Testis (tissue), 5 donors: ENCODE measurements at places on chromosomes 3 and 15.

DNA sequence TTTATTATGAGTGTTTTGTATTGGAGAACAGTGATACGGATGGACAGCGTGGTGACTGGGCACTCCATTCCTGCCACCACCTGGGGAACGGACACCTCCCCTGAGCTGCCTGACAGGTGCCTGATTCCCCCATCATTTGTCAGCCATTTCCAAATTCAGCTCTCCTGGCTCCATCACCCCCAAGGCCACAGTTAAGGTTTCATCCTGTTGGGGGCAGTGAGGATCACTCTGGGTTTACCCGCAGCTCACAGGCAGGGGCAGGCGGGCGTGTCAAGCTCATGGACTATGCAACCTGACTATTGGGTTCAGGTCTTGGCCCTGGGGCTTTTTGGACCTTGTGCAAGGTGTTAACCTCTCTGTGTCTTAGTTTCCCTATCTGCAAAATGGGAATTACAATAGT lies 76.3 kb downstream of the RAB11A start:
- no peak for DNase-seq

DNA sequence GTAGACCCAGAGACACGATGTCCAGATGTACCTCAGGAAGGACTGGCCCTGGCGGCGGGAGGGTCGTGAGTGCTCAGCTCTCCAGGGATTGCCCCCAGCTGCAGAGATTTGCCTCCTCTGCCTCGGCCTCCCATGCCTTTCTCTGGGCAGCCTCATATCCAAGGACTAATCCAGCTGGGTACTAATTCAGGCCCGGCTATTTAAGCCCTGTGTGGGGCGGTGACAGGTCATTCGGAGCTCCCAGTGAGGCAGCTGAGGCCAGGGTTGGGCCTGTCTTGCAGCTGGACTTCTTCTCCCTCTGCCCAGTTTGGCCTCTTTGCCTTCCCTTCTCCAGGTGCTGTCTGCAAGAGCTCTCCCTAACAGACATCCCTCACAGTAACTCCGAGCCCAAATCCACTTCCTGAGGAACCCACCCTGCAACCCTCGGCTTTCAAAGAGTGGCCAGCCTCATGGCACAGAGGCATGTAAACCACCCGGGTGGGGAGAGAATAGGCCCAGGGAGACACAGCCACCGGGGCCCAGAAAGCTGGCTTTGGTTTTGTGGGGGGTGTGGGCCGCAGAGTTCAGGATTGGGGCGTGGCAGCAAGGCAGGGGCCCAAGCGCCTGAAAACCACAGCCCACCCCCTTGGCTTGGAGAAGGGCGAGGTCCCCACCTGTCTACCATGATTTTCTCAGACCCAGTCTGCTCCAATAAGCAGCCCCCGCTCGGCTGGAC lies 85.8 kb downstream of the PPCDC start:
- no peak for DNase-seq

DNA sequence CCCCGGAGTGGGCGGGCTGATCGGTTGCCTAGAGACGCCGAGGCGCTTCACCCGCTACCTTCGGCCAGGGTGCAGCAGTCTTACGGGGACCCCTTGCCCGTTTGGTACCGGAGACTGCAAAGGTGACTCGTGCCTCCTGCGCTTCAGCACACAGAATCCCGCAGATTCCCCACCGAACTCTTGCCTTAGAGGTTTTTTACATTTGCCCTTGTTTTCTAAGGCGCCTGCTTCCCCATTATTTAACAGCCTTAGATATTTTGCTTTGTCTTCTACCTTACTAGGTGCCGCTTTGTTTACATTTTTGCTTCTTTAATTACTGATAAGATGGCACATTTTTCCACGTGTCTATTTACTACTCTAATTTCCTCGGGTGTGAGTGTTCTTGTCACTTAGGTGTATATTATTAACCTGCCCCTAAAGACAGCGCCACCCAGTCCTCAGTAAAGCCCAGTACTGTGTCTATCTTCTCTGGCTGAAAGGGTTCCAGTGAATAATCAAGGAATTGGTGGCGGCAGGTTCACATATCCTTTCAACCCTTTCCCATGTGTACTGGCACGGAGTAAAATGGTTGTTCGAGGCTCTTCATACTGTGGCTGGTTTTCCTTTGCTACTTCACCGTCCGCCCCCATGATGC lies 573 bp upstream of the CEP152 start:
- DNase-seq = no peak

- DNase-seq = no peak
Measured at GRCh38 chr15:100350434-100351226, 8.9 kb upstream of the ADAMTS17 start.

DNA sequence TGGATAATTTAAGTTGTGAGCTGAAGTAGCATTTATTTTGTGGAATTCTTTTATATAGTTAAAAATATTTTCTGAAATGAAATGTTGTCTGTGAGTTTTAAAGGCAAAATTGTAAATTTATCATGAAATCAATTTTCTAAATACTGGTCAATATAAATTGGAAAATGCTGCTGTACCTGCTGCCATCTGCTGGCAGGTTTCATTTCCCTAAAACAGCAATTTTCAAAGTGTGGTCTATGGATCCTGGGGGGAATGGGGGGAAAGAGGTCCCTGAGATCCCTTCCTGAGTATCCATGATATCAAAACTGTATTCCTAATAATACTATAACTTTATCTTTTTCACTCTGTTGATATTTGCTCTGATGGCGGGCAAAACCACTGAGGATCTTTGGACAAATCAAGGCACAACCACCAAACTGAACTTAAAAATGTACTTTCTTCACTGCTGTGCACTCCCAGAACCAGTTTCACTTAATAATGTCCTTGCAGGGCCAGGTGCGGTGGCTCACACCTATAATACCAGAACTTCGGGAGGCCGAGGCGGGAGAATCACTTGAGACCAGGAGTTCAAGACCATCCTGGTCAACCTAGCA lies 17.2 kb upstream of the CCR4 start:
- peak; percentile 40 for DNase-seq

DNA sequence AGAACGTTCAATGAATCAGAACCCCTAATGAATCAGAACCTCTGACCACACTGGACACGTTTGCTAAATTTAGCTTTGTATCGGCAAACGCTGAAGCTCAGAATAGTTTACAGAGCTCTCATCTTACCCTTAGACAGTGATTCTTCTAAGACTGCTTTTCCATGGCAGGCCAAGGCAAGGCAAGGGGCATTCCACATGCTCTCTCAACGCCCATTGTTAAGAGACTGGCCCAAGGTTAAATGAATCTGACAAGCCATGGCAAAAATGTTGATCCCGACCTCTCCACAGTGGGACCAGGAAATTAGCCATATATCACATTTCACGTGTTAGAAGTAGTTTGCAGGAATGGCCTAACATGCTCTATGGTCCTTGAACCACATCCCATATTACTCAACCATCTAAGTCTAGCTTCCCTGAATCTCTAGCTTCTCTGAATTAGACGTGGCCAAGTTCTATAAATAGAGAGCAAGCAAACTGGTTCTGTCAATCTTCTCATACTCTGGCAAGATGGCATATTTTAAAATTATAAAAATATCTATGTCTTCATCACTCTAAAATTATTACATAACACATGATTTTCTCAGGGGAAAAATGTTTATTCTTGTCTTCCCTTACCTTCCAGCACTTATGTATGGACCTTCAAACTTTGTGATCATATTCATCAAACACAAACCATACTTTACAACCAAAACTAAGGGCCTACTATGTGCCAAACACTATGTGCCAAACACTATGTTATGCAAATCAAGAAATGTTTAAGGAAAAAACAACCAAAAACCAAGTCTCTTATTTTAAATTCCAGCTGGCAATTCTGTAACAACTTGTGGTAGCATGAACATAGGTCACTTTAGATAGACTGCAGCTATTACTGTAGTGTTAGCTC lies 54.3 kb downstream of the AAGAB start:
- DNase-seq = no peak

DNA sequence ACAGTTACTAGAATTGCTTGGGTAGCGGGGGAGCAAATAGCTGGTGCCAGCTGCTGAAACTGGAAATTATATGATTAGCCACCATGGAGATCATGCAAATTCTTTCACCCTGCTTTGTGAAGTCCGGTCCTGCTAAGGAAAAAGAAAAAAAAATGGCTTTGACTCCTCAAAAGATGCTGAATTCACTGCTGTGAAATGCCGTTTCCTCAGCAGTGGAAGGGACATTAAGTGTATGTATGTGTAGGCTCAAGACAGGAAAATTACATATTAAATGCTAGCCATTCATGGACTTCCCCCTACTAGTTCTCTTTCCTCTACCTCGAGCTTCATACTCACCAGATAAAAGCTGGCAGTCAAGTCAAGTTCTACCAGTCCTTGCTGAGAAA lies 81.9 kb upstream of the ZBED2 start:
- no peak for DNase-seq

DNA sequence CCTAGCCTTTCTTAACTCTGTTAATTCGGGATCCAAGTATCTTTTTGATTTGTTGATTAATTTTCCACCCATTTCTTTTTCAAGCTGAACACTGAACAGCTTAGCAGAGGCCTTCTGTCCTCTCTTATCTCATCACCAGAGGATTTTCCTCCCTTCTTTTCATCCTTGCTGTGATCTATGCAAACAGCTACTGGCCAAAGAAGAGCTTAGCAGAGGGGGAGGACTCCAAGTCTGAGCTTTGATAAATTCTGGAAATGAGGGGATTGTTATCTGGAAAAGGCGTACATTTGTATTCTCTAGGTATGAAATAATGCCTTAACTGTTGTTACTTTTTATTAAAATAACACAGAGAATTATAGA lies 13.4 kb downstream of the DZIP3 start:
- no peak for DNase-seq

DNA sequence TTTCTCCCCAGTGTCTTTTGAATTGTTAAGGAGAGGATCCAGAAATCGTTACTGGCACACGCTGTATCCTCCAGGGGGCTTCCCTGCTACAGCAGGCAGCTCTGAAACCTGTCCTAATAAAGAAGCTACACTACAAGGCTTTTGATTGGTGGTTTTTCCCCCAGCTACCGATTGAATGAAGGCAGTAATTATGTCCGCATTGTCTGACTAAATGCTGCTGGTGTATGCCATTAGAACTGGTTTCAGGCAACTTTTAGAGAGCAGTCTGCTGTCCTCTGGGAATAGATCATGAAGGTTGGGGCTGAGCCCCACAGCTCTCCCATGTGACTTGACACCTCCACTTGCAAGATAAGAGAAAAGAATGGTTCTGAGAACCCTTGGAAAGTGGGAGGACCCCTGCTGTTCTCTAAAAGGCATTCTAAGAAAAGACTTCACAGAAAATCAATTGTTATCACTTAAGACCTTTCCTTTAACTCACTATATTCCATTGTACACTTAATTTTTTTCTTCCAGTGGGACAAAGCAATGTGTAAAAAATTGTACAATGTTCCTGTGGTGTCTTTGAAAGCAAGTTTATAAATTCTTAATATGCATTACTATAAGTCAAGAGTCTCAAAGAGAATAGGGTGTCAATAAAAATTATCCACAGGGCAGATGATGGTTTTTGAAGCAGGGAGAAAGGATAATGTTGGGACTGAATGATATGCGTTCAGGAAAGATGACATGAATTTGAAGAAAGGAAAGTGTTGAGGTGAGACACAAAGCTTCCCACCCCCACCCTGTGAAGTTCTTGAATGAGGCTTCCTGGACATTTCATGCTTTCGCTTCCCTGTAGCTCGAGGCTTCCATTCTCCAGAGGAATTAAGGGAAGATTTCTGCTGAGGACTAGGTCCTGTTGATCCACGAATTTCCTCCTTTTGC lies 53.0 kb upstream of the DAZL start:
- DNase-seq = no peak

GRCh38 chr3:184676927-184677326 lies 34.9 kb downstream of the MAGEF1 start:
- no peak for DNase-seq

DNA sequence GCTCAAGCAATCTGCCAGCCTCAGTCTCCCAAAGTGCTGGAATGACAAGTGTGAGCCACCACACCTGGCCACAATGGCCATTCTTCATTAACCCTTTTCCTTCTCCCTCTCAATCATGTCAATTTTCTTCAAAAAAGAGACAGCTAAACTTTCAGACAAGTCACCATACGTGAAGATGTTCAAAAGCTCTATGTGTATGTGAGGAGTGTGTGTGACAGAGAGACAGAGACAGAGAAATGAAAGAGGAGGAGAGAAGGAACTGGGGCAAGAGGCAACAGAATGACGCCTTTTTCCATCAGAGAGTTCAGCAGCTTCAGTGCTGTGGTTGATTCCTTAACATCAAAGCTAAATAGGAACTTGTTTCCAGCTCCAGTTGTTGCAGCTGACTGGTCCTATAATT lies 27.4 kb downstream of the OSBPL10 start:
- DNase-seq = no peak

DNA sequence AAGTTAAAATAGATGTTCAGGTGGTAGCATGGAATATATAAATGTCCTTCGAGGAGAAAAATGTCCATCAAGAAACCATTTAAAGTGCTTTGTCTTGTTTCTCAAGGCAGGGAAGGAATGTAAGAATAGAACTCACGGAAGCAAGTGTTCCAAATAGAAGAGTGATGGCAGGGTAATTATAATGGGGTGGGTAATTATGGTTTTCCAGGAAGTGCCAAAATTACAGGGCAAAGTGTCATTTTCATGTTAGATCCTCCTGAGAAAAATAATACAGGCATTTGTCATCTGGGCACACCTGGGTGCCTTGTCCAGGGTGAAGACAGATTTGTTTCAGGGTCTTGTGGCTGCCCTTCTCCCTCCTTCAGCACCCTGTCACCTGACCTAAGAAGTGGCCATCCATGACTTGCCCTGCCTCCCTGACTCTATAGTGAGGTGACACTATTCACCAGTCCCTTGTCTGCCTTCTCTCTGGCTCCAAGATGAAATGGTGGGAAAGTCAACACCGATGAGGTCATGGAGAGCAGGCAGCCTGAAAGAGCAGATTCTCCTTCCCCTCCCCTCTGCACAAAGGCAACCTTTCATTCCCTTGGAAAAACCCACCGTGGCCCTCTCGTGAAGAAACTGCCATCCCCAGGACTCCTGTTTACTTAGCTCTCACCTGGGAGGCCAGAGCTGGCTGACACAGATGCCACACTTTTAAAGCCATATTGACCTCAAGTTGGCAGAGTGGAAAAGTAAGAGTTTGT lies 45.1 kb upstream of the AMOTL2 start:
- no peak for DNase-seq

- DNase-seq = no peak
Measured at GRCh38 chr3:171257251-171258203, 202.7 kb downstream of the TNIK start.

DNA sequence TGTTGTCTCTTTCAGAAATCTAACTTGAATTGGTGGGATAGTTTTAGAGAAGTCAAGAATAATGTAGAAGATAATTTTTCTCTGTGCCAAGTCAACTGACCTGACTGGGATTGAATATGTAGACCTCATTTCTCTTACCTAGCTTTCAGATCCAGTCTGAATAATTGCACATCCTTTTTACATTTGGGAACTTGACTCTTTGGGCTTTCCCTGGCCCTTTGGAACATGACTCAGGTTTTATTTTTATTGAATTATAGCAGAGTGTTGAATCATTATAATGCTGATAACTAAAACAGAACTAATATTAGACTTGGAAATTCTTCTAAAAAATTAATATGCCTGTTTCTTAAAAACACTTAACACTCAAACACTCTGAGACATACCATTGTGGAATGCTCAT lies 76.5 kb downstream of the PFN2 start:
- no peak for DNase-seq
